ENCODE measurements at places on chromosomes 16 and 17.
A peak's percentile ranks its signal among the peaks of the same experiment; 100 is the strongest.

DNA sequence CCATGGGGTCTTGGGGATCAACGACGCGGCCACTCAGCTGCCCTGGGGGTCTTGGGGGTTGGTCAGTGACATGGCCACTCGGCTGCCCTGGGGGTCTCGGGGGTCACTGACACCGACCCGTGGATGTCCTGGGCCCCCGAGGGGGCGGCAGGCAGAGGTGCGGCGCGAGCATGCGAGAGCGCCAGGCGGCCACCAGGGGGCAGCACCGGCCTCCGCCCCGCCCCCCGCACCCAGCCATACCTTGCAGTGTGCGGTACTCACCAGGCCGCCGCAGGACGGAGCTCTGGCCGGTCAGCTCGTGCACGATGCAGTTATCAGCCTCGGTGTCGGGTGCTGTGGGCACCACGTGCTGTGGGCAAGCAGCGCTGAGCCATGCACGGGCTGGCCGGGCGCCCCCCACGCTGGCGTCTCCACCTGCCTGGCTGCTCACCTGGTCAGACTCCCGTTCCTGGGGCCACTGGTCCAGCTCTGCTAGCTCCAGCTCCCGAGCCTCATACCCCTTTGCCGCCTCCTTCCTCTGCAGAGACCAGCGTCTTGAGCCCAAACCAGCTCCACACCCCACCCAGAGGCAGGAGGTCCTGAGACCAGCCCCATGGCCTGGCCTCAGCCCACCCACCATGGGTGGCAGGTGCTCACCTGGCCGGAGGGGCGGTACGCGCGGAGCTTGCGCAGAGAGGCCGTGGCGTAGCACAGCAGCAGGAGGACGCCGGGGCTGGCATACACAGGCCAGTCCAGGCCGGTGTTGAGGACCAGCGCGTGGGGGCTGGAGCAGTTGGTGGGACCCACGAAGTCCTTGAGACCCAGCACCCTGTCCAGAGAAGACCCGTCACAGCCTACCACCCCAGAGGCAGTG, 31.2 kb downstream of the CTU2 start:
- DNase-seq: no peak

DNA sequence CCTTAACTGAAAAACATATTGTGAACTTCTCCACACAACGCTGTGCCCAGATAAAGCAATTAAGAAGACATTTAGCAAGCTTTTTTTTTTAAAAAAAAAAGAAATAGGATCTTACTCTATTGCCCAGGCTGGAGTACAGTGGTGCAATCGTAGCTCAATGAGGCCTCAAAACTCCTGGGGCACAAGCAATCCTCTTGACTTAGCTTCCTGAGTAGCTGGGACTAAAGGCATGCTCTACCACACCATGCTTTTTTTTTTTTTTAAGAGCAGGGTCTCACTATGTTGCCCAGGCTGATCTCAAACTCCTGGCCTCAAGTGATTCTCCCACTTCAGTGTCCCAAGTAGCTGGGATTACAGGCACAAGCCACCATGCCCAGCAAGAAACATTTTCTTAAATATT, 20.1 kb downstream of the AP1G1 start:
- no peak for DNase-seq

GRCh38 chr17:8001976-8002720, at the start of gene GUCY2D:
Gene GUCY2D, plus strand, starts transcription at chr17:8002615. Its CDS starts 433 bp downstream, at chr17:8003048.
- DNase-seq: no peak

- no peak for DNase-seq
These were observed at the start of gene GRB7 for GRCh38 chr17:39737760-39738567. Gene GRB7, plus strand, starts transcription at chr17:39737938. Its CDS starts 4,364 bp downstream, at chr17:39742302.

- no peak for DNase-seq
These were observed 156.4 kb downstream of the SNX29 start for GRCh38 chr16:12132850-12133440.

GRCh38 chr17:42698736-42699414, 16.5 kb downstream of the CNTNAP1 start:
- DNase-seq: no peak

DNA sequence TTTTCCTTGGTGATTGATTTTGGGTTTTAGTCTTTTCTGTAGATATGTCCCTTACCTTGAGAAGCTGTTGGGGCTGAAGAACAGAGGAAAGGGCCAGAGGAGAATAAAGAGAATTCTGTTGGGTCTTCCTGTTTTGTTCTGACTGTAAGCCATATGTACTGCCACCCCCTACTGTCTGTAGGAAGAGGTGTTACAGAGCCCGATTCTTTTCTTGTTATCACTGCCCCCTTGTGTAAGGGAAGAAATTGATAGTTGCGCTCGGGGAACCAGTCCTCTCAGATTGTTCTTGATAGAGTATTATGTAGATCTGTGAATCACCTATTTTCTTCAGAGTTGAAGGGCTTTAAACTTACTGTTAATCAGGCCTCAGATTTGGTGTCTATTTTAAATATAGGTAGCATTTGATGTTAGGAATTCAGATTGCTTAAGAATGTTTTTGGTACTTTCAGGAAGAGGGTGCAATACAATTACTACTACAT, 2.4 kb downstream of the TANC2 start:
- peak; percentile 1 for DNase-seq

GRCh38 chr17:71436479-71436878, 684.3 kb upstream of the SOX9 start:
- no peak for DNase-seq

DNA sequence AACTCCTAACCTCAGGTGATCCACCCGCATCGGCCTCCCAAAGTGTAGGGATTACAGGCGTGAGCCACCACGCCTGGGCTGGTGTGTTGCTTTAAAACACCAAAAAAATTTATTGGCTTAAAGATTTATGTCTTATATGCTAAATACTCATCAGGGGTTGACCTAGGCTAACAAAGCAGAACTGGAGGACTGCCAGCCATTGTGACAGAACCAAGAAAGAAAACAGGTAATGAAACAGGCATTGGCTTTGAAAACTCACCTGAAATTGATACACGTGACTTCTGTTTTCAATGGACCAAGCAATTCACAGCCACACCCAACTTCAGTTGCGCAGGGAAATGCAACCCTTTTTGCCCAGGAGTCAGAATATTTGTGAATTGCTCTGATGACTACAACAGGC, 4.9 kb upstream of the PHAF1 start:
- no peak for DNase-seq

DNA sequence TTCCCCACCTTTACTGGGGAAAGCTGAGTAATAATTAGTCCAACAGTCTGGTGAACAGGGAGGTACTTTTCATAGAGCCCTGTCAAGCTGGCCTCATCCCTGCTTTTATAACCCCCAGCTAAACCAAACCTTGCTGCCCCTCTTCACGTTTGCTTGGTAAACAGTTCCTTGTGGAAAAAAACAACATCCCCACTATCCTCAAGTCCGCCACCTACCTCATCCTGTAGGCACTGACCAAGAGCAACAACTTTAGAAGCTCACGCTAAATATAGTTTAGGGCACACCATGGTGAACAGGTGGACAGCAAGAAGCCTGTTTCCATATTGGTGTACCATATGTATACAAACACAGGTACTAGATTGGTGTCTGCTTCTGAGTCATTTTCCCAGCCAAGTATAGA, 16.5 kb downstream of the NFE2L1 start:
- DNase-seq: no peak

- no peak for DNase-seq
These were observed 13.5 kb downstream of the FLYWCH2 start for GRCh38 chr16:2896480-2897010.

DNA sequence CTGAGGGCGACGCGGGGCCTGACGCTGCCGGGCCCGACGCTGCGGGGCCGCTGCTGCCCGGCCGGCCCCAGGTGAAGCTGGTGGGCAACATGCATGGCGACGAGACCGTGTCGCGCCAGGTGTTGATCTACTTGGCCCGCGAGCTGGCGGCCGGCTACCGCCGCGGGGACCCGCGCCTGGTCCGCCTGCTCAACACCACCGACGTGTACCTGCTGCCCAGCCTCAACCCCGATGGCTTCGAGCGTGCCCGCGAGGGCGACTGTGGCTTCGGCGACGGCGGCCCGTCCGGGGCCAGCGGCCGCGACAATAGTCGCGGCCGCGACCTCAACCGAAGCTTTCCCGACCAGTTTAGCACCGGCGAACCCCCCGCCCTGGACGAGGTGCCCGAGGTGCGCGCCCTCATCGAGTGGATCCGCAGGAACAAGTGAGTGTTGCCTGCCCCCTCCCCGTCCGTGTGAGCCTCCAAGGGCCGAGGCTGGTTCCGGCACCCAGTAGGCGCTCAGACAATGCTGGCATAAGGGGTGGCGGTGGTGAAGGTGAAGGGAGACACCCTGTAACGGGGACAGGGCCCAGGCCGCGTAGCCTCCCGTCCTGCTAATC, 676 bp downstream of the CPD start:
- DNase-seq: no peak

DNA sequence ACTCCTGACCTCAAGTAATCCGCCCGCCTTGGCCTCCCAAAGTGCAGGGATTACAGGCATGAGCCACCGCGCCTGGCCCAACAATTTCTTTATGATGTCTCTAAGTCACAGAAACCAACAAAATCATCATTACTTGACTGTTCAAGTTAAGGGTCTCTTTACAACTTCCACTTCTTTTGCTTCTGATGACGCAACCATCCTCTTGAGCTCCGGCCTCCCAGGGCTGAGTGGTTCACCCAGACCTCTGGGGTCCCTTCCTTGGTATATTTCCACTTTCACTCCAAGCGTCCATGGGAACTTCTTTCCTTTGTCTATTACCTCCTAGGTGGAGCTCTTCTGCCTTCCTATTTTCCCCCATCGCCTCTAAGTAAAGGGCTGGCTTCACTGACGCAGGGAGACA, 253.7 kb downstream of the NTN1 start:
- DNase-seq: no peak

DNA sequence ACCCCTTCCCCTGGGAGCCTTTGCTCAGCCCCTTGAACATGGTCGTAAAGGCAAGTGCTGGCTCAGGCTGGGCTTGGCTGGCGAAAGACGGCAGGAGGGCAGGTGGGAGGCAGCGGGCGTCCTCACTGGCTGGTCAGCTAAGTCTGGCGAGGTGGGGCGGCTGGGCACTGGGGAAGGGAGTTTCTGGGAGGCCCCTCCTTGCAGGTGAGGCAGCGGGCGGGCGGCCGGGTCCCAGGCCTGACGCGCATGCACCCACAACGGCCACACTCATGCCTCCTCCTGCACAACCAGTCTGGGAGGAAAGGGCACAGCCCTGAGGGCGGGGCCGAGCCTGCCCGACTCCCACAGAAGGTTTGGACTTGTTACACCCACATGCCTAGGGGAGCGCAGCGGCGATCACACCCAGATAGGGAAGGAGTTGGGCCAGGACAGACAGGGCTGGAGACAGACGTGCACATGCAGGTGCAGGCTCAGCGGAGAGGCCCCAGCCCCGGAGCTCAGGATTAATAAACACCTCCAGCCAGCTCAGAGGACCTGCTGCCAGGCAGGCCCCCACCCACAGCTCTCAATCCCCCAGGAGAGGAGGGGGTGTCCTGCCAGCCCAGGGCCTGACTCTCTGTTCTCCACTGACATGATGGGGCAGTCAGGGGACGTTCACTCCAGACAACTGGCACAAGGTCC, at the start of gene EVPL:
TSS of gene EVPL (minus strand) at position 148 of the 681 bp plus-strand sequence. CDS start at position 40, 108 bp downstream.
- no peak for DNase-seq

DNA sequence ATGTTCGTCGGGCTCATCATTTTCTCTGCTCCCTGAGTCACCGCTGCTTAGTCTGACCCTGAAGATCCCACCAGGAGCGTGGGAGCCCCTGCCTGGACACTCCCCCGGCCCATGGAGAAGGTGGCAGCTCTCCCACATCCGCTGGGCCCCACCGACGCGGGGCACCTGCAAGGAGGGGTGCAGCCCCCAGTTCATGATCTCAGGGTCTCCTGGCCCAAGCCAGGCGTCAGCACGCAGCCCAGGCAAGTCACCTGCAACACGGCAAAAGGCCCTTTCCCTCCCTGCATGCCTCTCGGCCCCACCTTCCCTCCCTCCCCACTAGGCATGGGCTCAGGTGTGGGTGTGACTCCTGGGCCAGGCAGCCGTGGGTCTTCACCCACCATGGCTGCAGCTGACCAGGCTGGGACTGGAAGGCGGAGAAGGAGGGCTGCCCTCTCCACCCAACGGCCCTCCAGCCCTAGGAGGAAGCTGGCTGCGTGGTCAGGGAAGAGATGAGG, 9.7 kb upstream of the CHMP6 start:
- DNase-seq: no peak

- peak; percentile 44 for DNase-seq
These were observed 18.1 kb upstream of the TMEM98 start for GRCh38 chr17:32909787-32910369.

DNA sequence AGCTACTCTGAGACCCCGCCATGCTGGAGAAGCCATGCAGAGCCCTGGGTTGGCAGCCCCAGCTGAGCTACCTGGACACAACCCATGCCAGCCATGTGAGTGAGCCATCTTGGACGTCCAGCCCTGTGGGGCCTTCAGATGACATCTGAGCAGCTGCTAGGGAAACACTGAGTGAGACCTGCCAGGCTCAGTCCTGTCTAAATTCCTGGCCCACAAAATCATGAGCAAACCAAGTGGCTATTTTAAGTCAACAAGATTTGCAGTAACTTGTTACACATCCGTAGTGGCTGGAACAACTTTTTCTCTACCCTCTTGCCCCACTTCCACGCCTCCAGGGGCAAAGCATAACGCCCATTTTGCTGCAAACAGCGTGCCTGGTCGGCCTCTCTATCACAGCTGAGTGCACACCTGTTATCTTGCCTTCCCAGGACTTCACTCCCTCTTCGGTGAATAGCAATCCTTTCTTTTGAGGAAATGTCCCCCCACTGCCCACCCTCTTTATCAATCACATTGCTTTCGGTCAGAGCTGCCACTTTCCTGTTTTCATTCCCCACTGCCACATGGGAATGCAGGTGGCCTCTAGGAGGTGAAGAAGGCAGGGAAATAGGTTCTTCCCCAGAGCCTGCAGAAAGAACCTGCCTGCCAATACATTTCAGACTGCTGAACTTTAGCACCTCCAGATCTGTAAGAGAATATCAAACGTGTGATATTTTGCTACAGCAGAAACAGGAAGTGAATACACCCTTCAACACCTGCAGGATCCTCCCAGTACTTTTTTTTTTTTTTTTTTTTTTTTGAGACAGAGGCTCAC, 7.4 kb upstream of the SCIMP start:
- no peak for DNase-seq

- DNase-seq: peak; percentile 65
These were observed 32.3 kb downstream of the RAP1GAP2 start for GRCh38 chr17:2828397-2829038.

DNA sequence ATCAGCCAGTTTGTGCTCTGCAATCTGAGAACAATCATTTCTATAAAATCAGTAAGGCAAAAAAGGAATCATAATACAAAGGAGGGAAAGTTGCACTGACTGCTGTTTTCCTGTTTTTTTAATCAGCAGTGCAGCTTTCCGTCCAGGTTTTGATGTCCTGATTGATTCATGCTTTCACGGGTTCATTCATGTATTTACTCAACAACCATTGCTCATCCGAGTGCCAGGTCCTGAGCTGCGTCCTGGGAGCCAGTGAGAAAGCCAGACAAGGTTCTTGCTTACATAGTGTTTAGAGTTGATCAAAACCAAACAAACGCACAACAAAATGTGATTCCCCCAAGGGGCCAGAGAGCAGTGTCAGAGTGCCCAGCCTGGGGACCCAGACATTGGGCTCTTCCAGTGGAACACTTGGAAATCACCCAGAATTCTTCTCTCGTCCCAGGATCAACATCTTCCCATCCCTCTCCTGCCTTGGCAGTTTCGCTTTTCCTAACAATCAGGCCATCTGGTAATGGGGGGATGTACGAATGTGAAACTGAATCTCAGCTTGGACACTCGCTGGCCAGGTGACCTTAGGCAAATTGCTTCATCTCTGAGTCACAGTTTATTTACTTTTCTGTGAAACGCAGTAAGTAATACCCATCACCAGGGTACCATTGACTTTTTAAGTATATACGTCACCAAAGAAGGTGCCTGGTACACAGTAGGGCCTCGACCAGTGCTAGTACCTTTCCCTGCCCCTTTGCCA, 13.3 kb upstream of the C1QL1 start:
- no peak for DNase-seq
